T-helper 2 cell treated with Interferon-gamma antibody and Interleukin-4, amounts not matched to agents 5 μg/mL and 100 μg/mL, for 36 hours (primary cell): ENCODE measurements at places on chromosomes 16 and 17.

DNA sequence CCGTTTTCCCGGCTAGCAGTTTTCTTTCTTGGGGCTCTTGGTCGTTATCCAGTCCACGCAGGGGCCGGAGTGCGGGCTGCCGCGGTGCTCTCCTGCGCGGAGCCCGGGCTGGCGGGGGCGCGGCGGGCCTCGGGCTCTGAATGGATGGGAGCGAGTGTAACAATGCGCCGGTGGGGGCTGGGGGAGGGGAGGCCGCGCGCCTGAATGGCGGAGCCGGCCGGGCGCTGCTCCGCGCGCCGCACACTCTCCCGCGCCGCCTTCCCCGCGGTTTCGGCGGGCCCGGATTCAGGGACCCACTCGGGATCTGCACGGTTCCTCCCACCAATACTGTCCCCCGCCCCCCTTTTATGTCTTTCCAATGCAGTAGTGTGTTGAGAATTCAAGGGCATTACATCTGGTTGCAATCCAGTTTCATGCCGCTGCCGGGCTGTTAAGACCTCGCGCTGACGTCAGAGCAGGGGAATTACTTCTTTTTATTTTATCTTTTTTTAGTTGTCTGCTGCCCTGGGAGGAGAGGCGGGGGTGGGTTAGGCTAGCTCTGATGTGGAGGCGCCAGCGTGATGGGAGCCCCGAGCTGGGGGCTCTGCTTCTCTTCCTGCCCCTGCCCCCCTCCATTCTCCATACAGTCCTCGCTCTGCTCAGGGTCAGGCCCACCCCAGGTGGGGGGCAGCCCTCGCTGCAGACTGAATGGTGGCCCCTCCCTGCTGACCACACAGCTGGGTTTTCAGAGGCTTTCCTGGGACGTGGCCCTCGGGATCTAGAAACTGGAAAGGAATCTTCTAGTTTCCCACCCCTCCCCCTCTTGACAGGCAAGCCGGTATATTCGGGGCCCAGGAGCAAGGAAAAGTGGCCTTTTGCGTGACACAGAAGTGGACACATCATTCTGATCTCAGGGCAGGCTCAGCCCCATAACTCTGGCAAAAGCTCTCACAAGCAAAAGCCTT lies 1.8 kb downstream of the RAI1 start:
- DNase-seq = peak; percentile 57

DNA sequence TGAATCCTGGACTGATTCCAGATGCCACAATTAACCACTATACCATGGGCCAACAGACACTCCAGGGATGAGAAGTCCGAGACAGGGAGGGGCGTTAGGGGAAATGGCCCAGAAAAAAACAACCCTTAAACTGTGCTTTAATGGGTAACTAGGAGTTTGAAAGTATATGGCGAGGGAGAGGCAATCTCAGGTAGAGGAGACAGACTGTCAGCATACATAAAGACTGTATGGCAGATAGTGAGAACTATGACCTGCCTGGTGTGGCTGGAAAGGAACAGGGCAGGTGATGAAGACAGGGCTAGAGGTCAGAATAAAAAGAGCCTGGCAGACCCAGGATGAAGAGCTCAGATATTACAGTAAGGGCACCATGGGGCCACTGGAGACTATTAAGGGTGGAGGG lies 8.1 kb downstream of the ZZEF1 start:
- no peak for DNase-seq

DNA sequence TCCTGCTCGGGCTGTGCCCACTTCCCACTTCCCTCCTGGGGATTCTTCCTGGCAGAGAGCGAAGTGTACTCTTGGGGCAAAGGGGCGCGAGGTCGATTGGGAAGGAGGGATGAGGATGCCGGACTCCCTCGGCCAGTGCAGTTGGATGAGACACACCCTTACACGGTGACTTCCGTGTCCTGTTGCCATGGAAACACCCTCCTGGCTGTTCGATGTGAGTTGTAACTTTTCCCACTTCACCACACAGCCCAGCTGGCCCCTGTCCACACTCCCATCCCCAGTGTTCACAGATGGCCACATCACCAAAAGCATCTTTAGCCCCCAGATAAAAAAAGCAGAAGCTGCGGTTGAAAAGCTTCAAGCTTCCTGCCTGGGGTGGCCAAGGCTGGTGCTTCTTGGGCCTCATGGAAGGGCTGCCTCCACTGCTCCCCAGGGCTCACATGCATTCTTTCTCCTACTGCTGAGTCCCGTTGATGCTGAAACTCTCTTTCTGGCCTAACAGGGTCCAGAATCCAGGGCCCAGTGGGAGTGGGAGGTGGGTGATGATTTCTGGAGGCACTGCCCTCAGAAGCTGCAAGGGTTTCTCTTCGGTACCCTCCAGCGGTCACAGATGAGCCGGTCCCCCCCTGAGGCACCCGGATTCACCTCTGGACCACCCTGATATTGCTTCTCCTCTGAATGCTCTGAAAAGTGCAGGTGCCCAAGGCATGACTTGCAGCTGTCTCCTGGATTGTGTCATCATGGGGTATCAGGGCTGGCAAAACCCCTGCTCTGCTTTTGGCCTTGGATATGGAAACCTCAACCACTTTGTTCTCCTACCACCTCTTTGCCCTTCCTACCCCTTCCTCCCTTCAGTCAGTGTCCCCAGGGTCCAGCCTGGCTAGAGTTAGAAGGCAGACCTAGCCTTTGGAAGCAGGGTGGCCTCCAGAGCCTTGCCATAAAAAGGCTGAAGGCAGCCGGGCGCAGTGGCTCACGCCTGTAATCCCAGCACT lies 2.2 kb upstream of the TRAF4 start:
- no peak for DNase-seq

DNA sequence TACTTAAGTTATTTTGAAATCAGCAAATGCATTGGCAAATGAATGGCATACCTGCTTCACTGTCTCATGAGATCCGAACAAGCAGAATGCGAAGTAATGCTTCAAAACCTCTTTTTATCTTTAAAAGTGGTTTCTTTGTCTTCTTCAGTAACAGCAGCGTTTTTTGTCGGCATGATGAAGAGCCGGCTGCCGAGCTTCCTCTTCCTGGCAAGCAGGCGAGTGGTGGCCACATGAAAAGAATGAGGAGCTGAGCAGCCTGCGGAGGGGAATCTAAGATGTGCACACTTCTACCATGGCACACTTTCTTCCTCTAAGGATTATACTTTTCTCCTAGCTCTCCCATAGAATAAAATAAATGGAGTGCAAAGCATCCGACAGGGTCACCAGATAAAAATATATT lies 42.4 kb upstream of the AKTIP start:
- no peak for DNase-seq

GRCh38 chr16:85856079-85856478 lies 42.9 kb upstream of the IRF8 start:
- DNase-seq = no peak

DNA sequence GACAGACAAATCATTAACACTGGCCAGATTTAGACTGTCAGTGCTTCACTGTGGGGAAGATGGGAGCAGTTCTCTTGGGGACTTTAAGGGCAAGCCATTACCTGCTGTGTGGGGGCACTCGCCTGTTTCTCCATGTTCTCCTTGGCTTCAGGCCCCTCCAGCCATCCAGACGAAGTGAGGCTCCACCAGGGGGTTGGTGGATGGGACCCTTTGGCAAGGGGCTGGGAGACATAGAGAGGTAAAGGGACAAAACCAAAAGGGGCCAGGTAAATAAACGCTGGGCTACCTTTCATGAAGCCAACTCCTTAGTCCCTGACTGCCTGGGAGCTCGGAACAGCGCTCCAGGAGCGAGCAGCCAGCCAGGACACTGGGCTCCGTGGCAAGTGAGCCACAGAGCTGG lies 14.0 kb downstream of the TBX4 start:
- DNase-seq = no peak

DNA sequence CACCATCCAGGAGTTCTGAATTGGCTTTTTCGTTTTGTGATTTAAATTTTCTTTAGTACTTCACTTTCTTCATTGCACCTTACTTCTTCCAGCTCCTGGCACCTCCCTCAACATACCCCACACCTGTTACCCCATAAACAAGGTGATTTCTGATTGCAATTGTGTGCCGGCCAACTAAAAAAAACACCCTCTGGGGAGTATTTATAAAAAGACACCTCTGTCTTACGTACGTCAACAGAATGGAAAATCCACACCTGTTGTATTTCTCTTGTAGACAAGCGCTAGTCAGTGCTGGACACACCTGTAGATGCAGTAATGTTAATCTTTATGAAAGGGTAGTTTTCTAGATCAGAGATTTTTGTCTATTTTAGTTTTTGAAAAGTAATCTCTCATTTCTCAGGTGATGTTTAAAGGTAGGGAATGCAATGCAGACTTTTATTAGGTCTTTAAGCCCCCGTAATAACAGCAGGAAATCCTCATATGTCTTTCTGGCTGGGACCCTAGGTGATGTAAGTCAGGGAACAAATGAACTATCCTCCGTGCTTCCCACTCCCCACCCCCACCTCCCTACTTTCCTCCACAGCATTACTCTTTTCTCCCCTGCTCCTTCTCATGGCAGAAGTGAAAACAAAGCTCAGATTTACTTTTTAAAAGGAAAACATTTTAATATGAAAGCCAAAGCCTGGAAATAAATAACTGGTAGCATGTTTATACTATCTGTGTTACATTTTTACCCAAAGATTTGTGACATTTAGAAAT lies 4.2 kb downstream of the MSI2 start:
- DNase-seq = no peak

- DNase-seq = peak; percentile 64
Measured at GRCh38 chr17:70137451-70138230, 31.7 kb upstream of the KCNJ2 start.

GRCh38 chr16:22117609-22118008 lies 25.3 kb downstream of the VWA3A start:
- DNase-seq = no peak

DNA sequence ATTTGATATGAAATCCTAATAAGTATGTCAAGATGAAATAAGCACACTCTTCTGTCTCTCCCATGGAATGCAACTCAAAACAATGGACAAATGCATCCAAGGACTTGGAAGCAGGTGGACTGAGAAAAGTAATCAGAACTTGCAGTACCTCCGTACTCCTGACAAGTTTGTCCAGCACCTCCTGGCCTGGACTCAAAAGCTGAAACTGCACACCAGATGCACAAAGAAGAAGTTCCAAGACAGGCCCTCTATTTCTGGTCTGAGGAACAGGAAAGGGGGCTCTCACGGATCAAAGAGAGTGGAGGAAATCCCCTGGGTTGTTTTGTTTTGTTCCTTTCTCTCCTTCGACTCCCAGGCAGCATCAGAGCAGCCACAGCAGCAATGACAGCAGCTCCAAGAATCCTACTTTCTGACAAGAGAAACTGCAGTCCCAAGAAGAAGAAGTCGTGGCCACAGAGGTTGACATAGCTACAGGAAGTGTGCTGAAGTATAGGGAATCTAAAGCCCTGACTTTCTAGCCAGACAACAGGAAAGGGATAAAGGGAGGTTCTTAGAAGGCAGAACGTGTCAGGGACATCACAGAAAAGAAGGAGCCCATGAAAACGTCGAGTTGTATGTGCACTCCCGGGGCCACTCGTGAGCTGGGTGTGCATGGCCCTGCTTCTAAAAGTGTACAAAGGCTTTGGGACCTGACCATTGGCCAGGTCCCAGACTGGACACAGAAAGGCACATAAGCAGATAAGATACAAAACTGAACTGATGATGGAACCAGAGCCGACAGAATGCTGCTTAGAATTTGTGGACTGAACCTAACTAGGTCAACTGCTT lies 29.3 kb downstream of the AKAP10 start:
- no peak for DNase-seq

GRCh38 chr17:17886226-17886625 lies 49.4 kb upstream of the SREBF1 start:
- DNase-seq = no peak

DNA sequence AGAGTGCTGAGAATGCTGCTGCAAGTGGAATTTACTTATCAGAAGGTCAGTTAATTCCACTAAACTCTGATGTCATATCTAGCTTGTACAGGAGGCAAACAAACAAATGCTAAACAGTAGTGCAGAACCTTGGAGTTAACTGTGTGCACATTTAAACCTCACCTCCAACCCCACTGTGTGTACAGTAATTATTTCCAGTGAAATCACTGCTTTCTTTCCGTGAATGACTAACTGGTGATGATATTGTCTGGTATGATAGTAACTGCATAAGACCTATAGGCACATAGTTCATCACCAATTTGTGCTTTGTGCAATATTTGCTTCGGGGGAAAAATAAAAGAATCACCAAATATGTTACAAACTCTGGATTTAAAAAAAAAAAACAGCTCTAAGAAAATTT lies 492.5 kb upstream of the HSBP1 start:
- no peak for DNase-seq

DNA sequence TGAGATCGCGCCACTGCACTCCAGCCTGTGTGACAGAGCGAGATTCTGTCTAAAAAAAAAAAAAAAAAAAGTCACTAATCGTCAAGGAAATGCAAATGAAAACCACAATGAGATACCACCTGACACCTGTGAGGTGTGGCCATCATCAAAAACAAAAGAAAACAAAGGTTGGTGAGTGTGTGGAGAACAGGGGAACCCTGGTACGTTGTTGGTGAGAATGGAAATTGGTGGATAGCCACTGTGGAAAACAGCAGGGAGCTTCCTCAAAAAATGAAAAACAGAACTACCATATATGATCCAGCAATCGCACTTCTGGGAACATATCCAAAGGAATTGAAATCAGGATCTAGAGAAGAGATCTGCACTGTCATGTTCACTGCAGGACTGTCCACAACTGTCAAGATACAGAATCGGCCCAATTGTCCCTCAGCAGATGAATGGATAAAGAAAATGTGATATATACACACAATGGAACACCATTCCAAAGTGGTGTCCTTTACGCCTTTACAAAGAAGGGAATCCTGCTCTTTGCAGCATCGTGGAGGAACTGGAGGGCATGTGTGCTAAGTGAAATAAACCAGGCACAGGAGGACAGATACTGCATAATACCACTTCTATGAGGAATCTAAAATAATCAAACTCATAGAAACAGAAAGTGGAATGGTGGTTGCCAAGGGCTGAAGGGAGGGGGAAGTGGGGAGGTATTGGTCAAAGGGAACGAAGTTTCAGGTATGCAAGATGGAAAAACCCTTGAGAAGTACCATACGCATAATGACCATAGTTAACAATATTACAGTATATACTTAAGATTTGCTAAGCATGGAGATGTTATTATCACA lies 63.5 kb upstream of the PLCG2 start:
- DNase-seq = no peak

DNA sequence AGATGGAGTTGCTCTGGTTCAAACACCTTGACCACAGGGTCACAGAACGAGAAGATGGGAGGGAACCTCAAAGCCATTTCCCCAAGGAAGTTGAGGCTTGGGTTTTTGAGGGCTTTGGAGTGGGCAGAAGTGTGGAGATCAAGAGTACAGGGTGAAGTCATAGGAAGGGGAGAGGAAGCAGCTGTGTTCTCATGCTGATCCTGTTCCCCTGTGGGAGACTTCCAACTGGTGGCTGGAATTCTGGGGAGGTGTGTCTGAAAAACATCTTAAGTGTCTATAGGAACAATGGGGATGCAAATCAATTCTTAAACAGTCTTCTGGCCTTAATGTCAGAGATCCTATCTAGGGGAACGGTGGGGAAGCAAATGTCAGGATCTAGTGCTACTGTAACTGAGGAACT lies 38.8 kb upstream of the HSBP1 start:
- DNase-seq = no peak

GRCh38 chr17:12591021-12591735 lies 74.5 kb upstream of the MYOCD start:
- no peak for DNase-seq
